ENCODE measurements at places on chromosomes 13 and 19.
A peak's percentile ranks its signal among the peaks of the same experiment; 100 is the strongest.

DNA sequence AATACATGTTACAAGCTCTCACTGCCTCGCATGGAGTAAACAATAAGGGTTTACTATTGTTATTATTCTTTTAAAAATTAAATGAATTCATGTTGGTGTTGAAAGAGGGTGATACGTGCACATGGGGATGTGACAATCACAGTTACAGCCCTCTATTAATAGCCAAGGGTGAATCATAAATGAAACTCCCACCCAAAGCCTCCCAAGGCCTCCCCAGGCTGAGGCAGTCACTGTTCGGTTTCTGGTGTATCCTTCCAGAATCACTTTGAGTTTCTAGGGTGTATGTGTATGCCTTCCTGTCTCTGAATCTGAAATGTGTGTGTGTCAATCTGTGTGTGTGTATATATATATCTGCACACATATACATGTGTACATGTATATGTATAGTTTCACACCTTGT, 73.4 kb downstream of the AKAP11 start:
- no peak for DNase-seq

DNA sequence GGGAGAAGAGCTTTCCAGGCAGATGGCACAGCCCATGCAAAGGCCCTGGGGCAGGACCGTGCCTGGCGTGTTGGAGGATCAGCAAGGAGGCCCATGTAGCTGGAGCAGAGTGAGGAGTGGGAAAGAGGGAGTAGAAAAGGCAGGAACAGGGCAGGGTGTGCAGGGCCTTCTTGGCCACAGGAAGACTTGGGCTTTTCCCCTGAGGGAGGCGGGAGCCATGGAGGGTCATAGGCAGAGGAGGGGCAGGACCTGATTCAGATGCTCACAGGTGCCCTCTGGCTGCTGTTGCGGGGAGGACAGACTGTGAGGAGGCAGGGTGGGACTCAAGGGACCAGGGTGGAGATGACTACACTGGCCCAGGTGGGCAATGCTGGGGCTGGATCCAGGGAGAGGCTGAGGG, 13.8 kb upstream of the PTPRS start:
- DNase-seq: no peak

- DNase-seq: no peak
These were observed 673 bp downstream of the ZNF486 start for GRCh38 chr19:20167651-20168122.

DNA sequence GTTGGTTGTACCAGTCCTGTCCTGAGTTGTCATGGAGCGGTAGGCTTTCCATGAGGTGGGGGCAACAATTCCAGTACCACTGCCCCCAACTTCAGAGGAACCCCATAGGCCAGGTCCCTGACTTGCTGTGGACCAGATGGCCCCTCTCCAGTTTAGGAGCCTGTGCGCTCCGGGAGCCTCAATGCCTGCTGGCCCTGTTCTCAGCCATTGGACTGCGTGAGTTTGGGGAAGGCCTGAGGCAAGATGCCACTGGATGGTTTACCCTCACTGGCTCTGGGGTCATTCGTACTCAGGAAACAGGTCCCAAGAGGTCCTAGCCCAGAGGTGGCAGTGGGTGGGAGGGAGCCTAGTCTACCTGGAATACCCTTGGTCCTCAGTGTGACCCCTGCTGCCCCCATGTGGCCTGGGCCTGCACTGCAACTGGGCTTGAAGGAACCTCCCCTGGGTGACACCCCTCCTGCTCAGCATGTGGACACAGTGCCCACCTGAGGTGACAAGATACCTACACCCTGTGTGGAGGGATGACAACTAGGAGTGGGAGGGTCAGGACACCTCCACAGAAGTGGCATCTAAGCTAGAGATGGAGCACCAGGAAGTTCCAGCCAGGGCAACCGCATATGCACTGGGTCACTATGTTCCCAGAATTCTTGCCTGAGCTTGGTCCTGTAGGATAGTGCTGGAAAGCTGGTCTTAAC, 6.0 kb upstream of the PRR19 start:
- DNase-seq: peak; percentile 82

DNA sequence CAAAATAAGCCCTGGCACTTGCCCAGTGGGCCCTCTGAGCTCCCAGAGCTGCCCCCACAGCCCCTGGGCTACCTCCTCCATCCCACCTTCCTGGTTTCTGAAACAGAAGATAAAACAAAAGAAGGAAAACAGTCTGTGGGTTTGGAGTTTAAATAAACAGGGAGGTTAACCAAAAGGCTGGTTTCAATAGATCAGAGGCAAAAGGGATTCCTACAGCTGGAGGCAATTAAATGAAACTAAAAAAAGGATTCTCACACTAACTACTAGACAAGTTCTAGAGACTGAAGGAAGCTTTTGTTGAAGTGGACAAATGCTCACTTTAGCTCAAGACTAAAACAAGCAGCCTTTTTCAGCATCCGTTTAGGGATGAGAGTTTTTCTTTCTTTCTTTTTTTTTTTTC, 569.8 kb downstream of the FGF9 start:
- no peak for DNase-seq

GRCh38 chr13:112759053-112759452, 69.2 kb downstream of the ATP11A start:
- DNase-seq: no peak

DNA sequence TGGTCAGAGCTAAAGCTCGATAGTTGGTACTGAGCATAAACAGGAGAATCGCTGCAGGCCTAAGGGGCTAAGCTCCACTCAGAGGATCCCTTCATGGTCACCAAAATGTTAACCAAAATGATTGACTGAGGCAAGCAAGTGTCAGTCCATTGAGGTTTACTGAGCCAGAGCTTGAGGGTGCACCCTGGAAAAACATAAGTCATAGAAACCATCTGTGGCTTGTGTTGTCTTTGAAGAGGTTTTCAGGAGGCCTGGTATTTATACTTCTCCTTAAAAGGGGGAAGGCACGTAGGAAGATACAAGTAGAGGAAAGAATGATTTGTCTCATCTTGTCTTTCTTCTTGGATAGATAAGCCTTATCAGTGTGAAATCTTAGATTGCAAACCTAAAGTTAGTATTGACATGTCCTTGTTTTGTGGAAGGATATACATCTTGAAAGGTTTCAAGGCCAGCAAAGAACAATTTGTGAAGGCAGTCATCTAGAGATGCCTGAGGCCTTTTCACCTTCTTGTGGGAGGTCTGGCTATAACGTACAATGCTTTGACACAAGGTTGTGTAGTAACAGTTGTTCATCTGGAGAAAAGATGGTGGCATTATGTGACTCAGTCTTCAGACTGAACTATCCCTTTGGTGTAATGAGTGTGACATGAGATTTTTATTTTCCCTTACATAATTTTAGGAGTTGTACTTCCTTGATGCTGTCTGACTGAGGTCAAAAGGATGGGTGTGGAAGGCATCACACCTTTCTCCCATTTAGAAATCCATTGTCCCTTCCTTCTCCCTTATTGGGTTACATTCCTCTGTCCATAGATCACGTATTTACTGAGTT, 14.7 kb upstream of the CEACAM6 start:
- no peak for DNase-seq

Measured in activated CD4-positive, alpha-beta T cell treated with anti-CD3 and anti-CD28 coated beads for 1 hour (primary cell).